ENCODE measurements at places on chromosomes 5 and 9.

GRCh38 chr9:132849185-132849706 lies 28.8 kb downstream of the AK8 start:
- DNase-seq: no peak

GRCh38 chr5:96652769-96653454 lies 9.3 kb upstream of the CAST start:
- no peak for DNase-seq

GRCh38 chr9:108521063-108521590 lies 334.7 kb downstream of the ACTL7B start:
- DNase-seq: no peak

GRCh38 chr5:150587856-150588595 lies 52.4 kb upstream of the SYNPO start:
- no peak for DNase-seq

DNA sequence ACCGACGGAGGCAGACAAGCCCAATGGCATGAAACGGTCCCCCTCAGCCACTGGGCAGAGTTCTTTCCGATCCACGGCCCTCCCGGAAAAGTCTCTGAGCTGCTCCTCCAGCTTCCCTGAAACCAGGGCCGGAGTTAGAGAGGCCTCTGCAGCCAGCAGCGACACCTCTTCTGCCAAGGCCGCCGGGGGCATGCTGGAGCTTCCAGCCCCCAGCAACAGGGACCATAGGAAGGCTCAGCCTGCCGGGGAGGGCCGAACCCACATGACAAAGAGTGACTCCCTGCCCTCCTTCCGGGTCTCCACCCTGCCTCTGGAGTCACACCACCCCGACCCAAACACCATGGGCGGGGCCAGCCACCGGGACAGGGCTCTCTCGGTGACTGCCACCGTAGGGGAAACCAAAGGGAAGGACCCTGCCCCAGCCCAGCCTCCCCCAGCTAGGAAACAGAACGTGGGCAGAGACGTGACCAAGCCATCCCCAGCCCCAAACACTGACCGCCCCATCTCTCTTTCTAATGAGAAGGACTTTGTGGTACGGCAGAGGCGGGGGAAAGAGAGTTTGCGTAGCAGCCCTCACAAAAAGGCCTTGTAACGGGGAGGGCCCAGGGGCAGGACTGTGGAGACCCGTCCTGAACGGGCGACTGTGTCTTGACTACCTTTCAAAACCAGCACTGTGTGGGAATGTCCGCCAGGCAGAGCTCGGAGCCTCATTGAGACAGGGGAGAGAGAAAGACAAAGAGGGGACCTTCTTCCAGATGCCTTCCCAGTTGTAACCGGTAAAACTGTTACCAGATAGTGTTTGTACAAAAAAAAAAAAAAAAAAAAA lies 29.9 kb downstream of the CD180 start:
- DNase-seq: peak; percentile 47

GRCh38 chr5:134136771-134137170 lies 22.3 kb downstream of the TCF7 start:
- DNase-seq: no peak

- no peak for DNase-seq
These were observed 24.6 kb downstream of the SERINC5 start for GRCh38 chr5:80231243-80231642.

- no peak for DNase-seq
These were observed 1.7 kb downstream of the FBXW5 start for GRCh38 chr9:136942881-136943230.

DNA sequence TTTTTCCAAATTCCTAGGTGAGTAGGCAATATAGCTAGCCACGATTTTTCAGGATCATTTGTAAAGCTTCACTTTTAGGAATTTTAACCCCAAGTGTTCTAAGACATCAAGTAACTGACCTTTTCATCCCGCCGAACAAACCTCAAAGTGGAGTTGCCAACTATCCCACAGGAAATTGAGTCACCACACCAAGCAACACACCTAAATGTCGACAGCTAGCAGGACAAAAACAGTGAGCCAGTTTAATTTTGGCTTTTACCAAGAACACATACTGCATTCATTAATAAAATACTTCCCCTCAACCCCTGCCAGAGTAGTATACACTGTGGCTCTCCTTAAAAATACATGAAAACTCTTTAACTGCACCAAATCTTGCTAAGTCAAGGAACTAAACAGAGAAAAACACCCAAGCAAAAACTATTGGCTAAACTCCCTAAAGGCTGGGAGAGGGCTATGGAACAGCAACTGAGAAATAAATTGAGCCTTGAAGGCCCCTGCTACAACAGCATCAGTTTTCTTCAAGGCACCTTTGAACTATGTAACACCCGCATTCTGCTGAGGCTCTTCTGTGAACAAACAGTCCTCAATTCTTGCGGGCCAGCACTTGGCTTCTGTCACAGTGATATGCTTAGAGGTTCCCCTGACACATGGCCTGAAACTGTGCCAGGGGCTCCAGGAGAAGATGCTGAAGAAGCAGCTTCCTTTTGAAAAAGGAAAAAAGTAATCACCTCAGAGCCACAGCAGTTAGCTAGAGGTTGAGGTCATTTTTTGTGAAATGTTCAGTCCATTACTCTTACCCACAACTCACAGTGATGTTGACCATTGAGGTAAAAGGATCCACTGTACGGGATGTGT lies 459.6 kb downstream of the RAB3C start:
- no peak for DNase-seq

DNA sequence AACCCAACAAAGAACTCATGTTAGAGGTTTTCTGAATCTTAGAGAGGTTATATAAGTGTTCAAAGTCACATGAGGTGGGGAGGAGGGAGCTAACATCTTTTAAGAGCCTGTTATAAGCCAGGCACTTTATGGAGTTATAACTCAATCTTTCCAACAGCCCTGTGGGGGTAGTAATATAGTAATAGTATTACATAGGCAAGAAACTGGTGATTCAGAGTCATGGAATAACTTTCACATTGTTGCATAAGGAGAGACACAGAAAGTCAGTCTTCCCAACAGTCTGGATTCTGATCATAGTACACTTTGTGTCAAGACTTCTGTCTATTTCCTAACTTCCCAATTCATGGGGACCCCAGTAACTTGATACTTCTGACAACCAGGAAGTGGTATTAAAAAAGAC lies 89.2 kb downstream of the ACER2 start:
- no peak for DNase-seq

- no peak for DNase-seq
These were observed 39.4 kb downstream of the SCAI start for GRCh38 chr9:125103770-125104460.

DNA sequence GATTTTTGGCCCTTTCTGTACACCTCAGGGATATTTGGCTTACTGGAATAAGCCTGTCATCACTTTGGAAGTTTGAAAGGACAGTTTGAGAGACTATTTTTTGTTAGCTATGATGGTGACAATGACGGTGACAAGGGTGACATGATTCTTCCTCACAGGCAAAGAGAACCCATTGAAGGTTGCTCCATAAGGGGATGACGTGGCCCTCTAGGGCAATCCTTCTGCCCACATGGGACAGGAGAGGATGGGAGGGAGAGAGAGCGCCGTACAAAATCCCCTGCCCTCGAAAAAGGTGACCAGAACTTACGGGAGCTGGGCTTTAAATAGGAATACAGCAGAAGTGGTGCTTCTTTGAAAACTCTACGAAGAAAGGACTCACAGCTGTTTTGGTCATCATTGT lies 22.6 kb downstream of the HRH2 start:
- DNase-seq: no peak

DNA sequence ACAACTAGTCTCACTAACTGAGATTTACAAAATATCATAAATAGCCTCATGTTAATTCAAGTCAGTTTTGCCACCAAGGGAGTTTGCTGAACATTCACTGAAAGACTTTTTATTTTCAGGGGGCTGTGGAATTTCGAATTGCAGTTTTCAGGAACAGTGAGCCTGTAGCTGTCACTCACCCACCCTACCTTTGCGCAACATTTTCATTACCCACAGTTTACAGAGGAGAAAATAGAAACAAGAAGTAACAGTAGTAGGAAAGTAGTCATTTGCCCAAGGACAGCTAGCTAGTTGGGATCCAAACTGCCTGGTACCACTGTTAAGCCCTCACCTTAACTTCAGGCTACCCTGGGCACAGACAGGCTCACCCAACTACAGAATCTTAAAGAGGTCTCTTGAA lies 154.1 kb downstream of the ADAMTS12 start:
- no peak for DNase-seq

DNA sequence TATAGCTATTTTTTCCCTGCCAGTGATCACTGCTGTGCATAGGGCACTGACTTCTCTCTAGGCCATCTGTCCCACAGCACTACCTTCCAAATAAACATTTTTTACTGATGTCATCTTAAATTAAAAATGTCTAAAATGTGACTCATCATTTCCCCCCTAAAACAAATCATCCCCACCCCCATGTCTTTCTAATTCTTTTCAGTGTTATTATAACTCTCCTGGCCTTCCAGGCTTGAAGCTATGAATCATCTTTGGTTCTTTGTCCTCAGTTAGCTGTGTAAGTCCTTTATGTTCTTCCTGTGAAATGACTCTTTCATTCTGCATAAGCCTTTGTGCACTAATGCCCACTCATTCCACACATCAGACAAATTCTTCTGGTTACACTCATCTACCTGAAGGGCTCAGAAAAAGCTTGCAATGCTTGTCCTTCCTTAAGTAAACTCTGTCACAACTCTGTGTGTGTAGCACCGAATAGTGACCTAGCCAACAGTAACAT lies 78.1 kb downstream of the CFAP95 start:
- no peak for DNase-seq

- DNase-seq: no peak
These were observed 23.2 kb upstream of the PRRC2B start for GRCh38 chr9:131370638-131371037.

DNA sequence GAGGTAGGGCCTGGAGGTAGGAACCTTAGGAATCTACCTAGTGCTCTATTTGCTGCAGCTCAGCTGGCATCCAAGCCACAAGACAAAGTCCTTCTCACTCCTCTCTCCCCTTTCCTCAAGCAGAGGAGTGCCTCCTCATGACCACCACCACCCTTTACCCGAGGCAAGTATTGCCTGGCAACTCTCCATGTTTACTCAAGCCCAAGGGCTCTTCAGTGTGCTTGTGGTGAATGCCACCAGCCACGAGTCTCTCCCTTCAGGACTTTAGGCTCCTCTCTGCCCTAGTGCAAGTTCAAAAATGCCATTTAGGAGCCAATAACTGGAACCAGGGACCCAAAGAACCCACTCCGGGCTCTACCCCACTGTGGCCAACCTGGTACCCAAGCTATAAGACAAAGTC lies 514.5 kb upstream of the RGMB start:
- no peak for DNase-seq

- no peak for DNase-seq
These were observed 83.9 kb downstream of the SPOCK1 start for GRCh38 chr5:137415231-137415681.

GRCh38 chr9:91899219-91899563 lies 50.8 kb downstream of the ROR2 start:
- DNase-seq: no peak

DNA sequence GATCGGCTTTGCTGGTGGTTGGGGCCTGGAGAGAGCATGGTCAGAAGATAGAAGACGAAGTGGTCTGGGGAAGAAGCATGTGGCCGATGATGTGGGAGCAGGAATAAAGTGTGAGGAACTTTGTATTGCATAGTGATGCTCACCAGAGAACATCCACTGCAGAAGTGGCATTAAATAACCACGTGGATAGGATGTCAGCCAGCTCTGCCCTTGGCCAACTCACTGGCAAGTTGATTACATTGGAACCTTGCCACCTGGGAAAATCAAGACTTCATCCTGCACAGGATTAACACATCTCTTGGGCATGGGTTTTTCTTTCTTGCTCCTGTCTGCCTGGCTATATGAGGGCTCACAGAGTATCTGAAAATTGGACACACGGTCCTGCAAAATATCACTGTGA lies 217.4 kb downstream of the DMRT2 start:
- DNase-seq: no peak

DNA sequence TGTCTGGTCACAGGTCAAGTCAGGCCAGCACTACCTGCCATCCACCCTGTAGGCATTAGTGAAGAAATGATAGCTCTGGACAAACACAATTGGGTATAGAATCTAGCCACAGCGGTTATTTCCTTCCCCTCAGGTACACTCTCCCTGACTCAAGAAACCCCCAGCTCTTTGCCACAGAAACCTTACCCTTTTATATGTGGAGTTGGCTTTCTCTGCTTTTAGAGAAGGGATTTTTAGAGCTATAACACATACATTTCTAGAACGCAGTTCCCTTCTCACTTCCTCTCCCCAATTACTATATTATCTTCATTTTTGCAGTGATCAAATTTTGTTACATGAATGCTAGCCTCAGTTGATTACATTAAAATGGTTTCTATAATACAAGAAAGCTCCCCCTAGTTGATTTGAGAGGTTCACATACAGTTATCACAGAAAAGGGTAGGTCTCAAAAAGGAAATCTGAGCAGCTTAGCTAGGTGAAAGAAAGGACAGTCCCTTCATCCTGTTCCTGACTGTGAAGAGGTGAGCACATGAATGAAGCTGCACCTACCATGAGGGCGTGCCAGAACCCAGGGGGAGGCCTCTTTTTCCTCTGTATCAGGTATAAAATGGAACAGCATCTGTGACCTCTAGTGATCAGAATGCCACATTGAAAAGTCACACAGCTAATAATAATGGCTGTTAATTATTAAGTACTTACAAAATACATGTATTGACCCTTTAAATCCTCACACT lies 425.6 kb downstream of the KIAA0825 start:
- DNase-seq: no peak

- DNase-seq: no peak
These were observed 15.1 kb downstream of the ADRB2 start for GRCh38 chr5:148841519-148841918.

DNA sequence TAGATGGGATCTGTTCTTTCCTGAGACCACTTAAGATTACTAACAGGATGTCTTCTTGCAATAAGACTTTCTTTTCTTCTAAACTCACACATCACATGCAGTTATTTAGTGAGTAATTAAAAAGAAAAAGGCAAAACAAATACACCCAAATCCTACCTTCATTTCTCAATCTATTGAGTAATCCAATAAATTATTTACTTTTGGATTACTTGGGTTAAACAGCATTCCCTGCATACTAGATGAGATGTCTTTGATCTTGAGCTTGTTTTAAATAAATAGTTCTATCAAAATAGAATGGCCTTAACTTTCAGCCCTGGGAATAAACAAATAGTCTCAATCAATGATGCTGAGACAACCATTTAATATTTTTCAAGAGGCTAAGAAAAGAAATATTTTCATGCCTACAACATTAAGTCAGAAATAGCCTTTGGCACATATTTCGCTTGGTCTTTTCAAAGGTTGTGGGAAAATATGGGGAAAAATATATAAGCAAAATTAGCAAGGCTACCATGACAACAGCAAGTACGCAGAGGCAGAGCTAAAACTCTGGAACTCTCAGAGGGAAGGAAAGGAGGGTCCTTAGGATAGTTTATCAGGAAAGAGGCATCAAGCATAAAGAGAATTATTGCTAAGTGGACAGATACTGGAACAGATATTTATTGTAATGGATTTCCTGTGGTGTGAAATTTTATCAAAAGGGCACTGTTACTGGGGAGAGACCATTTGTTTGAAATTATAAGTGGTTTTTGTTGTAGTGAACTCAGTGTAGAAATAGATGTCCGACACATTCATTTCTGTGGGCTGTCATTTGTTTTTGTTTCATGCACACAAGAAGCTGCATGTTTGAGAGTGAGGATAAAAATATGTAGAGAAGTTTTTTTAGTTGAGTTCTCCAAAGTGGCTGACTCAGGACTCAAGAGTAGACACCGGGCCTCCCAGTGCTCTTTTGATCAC lies 70.2 kb upstream of the CDH6 start:
- DNase-seq: no peak

GRCh38 chr9:99516657-99517049 lies 294.6 kb downstream of the SEC61B start:
- DNase-seq: no peak
